ENCODE measurements at places on chromosomes 12 and 14.

GRCh38 chr14:25436288-25436875, 386.4 kb upstream of the STXBP6 start:
- H3K27ac ChIP-seq, result no peak overlapping the region
- no peak for DNase-seq
- H3K27me3 ChIP-seq, result no peaks in the 10 kb centered on the region
- H3K4me3 ChIP-seq, result no peak overlapping the region

- no peaks in the 10 kb centered on the region for H3K36me3 ChIP-seq
- H3K27me3 ChIP-seq, result no peaks in the 10 kb centered on the region
- no peak overlapping the region for H3K27ac ChIP-seq
- no peak for DNase-seq
- H3K4me3 ChIP-seq, result no peak overlapping the region
- no peaks in the 10 kb centered on the region for H3K4me1 ChIP-seq
Observed at GRCh38 chr12:50822082-50822481, 20.6 kb upstream of the TMPRSS12 start.

GRCh38 chr12:30977537-30978349, 51.2 kb downstream of the TSPAN11 start:
- H3K27me3 ChIP-seq, result no peaks in the 10 kb centered on the region
- no peaks in the 10 kb centered on the region for H3K4me1 ChIP-seq
- no peak for DNase-seq
- no peak overlapping the region for H3K4me3 ChIP-seq
- no peak overlapping the region for H3K27ac ChIP-seq

DNA sequence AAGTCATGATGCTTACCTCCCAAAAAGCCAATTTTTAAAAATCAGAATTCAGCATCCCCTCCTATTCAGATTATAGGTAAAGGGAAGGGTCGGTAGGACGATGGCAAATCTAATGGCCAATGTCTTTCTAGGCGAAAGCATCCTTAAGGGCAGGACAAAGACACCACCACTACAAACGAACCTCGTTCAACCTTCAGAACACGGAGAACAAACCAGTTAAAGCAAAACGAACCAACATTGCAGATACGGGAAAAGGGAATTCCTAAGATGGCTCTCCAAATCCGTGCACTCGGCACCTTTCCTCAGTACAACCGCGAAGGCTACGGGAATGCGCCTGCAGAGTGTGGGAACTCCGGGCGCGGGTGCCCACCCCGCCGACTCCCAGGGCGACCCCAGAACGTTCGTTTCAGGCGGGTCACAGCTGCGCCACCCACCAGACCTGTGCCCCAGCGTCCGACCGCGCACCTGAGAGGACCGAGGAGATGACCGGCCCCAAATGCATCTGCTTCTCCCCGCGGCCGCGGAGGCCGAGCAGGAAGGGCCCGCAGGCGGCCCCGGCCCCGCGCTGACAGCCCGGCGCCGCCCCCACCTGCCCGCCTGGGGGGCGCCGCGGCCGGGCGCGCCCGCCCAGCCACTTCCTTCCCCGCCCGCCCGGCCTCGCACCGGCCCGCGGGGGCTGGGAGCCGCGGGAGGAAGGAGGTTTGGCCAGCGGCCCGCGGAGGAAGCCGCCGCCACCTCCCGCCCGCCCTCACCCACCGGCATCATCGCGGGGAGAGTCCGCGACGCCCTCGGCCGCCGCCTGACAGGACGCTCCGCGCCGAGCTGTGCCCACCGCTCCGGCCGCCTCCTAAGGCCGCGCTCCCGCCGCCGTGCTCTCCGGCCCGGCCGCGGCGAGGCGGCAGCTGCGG, 578 bp downstream of the PPP1R13B start:
- no peaks in the 10 kb centered on the region for H3K36me3 ChIP-seq
- H3K4me3 ChIP-seq, result peak overlapping the region; percentile 92
- H3K27me3 ChIP-seq, result no peaks in the 10 kb centered on the region
- no peak for DNase-seq
- no peak overlapping the region for H3K27ac ChIP-seq

GRCh38 chr14:105536051-105536450, 9.7 kb downstream of the TMEM121 start:
- no peaks in the 10 kb centered on the region for H3K36me3 ChIP-seq
- H3K4me3 ChIP-seq, result no peak overlapping the region
- DNase-seq, result no peak
- no peaks in the 10 kb centered on the region for H3K27me3 ChIP-seq
- H3K4me1 ChIP-seq, result no peaks in the 10 kb centered on the region

DNA sequence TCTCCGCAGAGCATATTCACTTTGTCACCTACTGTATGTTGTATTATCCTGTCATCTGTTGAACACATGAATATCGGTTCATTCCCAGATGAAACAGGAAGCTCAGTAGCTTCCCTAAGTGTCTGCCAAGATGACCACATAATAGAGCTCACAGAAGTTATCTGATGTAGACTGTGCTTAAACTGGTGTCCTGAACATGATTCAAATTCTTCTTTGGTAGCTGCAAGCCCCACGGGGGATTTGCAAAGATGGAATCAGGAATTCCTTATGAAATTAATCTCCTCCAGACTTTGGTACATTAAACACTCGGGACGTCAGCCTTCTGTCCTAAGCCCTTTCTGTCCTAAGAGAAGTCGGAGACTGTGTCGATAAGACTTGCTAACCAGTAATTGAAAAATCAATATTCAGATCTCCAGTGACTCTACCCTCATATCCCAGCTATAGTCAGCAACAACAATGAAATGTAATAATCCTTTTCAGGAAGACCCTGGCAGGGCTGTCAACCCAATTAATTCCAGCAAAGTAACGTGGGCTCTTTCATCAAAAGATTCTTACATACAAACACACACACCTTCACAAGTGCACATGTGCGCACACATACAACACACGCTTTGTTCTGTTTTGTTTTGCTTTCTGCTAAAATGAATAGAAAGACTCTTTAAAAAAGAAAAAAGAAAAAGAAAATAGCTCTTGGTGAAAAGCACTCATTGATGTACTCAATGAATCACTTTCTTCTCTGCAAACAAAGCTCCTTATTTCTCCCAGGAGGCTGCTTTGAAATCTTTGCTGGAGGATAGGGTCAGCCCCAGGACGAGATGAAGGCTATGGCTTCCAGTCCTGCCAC, 127.2 kb downstream of the RIMBP2 start:
- no peaks in the 10 kb centered on the region for H3K36me3 ChIP-seq
- no peaks in the 10 kb centered on the region for H3K4me1 ChIP-seq
- no peak overlapping the region for H3K4me3 ChIP-seq
- H3K27ac ChIP-seq, result no peak overlapping the region
- H3K27me3 ChIP-seq, result no peaks in the 10 kb centered on the region

All from GM12878 (cell line).